Activated CD4-positive, alpha-beta T cell treated with anti-CD3 and anti-CD28 coated beads for 4 hours (primary cell): ENCODE measurements at places on chromosomes 13 and 19.

GRCh38 chr13:90713441-90714133 lies 633.9 kb upstream of the MIR17HG start:
- no peak for DNase-seq

DNA sequence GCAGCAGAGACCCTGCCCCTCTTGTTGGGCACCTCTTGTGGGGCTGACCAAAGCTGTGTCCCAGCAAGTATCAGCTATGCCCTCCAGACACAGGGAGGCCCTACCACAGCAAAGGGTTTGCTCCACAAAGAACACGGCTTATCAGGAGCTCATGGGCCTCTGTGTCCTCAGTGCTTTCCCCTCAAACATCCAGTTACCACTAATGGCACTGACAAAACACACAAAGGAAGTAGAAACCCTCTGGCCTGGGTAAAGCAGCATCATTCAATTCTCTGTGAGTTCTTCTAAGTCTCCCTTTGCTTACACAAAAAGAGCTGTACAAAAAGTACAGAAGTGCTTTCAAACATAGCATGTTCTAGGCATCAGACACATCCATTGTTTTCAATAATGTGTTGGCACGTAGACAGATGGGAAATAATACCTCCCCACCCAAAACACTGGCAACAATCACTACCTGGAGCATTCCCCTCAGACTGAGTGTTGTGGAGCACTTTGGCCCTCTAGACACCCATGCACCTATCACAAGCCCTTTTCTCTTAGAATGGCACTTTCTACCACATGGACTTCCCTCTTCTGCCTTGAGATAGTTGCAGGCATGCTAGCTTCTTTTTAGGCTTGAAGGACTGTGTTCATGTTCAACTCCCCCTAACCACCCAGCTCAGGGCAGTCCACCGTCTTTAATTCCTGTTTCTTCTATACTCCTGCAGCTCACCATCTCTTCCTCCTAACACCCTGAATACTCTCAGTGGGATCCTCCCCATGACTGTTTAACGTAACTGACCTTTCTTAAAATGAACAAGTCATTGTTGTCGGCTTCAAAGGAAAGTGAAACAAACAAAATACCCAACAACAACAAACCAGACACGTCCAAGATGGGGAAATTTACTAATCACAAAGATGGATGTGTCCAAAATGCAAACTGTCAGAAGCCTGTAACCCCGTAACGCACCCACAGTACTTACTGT lies 43.5 kb downstream of the ATP7B start:
- no peak for DNase-seq

- no peak for DNase-seq
Measured at GRCh38 chr19:4909156-4909896, at the start of gene UHRF1. Gene UHRF1, plus strand, starts transcription at chr19:4909501. Its CDS starts 1,385 bp downstream, at chr19:4910886.

- no peak for DNase-seq
Measured at GRCh38 chr13:83881917-83882605, at the start of gene SLITRK1. Gene SLITRK1, minus strand, starts transcription at chr13:83882474. Its CDS starts 967 bp downstream, at chr13:83881507.

DNA sequence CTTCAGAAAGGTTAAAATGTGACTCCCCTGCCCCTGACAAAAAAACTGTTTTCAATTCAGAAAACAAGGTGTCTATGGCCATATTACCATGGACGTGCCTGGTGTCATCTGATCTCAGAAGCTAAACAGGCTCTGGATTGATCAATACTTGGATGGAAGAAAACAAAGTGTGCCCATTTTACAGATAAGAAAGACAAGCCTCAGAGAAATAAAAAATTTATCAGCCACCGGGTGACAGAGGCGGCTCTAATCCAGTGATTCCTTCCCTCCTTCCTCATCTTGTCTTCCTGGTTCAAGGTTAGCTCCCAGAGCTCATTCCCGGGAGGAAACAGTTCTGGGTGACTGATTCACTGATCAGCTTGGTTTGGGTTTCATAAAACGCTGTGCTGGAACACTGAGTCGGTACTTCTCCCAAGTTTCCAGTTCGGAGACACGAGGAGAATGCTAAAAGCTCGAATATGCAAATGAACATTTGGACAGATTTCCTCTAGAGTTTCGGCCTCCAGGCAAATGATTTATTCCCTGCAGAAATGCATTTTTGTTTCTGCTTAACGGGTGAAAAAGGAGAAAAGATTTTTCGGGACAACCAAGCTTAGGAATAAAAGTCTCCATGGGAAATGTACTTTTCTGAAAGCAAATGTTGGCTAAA lies 211.2 kb downstream of the UQCRFS1 start:
- no peak for DNase-seq
